ENCODE measurements at places on chromosomes 3 and 15.

DNA sequence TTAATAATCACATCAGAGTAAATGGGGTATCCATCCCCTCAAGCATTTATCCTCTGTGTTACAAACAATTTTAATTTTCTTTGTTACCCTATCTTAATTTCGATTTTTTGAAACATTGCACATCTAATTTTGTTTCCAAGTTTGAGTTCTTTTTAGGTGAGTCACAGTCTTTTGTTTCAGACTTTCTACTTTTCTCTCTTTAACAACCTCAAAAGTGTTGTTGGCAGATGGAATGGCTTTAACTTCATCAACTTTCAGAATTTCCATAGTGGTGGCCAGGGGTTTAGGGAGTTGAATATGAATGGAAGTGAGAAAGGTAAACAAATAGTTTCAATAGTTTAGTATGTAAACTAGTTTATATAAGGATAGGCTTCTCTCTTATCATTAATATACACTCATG, 223.0 kb upstream of the MLF1 start:
- no peak for DNase-seq

- no peak for DNase-seq
These were observed 25.2 kb downstream of the ABHD2 start for GRCh38 chr15:89113296-89114024.

- no peak for DNase-seq
These were observed 64.2 kb downstream of the ISG20 start for GRCh38 chr15:88702983-88703382.

GRCh38 chr3:156772588-156773206, 53.5 kb upstream of the LEKR1 start:
- no peak for DNase-seq

- DNase-seq: no peak
These were observed 246.2 kb upstream of the MCTP2 start for GRCh38 chr15:93985176-93985575.

- no peak for DNase-seq
These were observed at the start of gene SYNM for GRCh38 chr15:99104788-99105513. Gene SYNM (plus strand): TSS chr15:99105080. CDS start chr15:99105200, 120 bp downstream.

DNA sequence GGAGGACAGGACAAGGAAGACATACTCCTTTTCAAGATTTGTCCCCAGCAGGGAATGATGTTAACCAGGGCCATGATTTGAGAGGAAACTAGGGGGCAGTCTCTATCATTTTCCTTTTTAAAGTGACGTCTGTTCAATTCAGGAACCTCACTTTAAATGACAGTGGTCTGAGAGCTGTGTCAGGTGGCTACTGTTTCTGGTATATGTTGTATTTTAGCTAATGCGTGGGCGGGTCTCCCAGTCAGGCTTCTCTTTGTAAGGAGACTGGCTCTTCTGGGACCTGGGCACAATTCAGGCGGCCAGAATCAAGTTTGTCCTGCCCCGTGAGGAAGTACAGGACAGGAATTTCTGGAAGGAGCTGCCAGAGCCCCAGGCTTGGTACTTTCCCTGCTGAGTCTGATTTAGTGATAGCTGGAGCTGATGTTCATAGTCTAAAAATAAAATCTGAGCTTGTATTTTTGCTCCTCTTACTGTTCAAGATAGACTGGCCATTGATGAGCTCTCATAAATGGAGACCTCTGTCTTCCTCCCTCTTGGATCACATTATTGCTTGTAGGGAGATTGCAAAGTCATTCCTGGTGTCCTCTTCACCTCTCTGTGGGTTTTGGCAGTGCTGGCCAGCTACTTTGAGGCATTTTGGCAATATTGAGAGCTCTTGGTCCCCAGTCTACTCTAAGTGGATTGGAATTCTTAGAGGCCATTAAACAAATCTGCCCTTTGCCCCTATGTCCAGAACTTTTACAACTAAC, 25.6 kb downstream of the SQOR start:
- DNase-seq: no peak

DNA sequence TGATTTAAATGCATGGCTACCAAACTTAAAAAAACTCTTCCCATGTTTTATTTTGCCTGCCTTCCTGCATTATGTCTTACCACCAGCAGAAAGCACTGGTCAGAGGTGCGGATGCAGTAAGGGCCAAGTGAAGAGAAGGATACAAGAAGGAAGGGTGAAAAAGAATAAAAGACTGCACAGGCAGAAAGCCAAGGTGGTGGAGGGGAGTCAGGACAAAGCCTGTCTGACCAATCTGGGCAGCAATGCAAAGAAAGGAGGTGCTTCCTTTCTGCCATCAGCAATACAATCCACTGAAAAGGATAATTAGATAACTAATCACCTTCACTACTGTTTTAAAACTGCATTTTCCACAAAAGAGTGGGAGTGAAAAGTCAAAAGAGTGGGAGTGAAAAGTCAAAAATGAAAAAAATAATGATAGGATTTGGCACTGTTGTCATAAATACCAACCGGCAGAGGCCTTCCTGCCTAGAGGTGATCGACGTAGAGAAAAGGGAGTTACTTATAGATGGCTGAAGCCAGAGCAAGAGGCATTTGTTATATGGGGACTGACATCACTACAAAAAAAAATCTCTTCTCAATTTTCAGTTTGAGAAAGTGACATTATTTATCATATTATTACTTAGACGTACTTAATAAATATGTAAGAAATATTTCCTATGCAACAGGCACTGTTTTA, 385.3 kb downstream of the TBC1D5 start:
- no peak for DNase-seq

GRCh38 chr3:57015350-57015729, 45.1 kb upstream of the SPATA12 start:
- no peak for DNase-seq

DNA sequence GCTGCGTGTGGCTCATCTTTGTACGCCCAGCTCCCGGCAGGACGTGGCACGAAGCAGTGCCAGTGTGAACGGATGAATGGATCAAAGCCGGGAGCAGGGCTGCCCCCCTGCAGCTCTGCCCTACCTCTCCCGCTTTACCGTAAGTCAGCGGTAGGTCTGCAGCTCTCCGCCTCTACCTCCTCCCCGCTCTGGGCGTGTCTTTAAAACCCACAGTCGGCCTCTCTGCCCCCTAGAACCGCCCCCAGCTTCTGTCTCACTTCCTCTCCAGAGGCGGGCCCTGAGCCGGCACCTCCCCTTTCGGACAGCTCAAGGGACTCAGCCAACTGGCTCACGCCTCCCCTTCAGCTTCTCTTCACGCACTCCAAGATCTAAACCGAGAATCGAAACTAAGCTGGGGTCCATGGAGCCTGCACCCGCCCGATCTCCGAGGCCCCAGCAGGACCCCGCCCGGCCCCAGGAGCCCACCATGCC, at the start of gene PML:
Gene PML, plus strand, starts transcription at position 304 of the 471 bp plus-strand sequence. Its CDS starts 97 bp downstream, at position 401.
- peak; percentile 88 for DNase-seq

DNA sequence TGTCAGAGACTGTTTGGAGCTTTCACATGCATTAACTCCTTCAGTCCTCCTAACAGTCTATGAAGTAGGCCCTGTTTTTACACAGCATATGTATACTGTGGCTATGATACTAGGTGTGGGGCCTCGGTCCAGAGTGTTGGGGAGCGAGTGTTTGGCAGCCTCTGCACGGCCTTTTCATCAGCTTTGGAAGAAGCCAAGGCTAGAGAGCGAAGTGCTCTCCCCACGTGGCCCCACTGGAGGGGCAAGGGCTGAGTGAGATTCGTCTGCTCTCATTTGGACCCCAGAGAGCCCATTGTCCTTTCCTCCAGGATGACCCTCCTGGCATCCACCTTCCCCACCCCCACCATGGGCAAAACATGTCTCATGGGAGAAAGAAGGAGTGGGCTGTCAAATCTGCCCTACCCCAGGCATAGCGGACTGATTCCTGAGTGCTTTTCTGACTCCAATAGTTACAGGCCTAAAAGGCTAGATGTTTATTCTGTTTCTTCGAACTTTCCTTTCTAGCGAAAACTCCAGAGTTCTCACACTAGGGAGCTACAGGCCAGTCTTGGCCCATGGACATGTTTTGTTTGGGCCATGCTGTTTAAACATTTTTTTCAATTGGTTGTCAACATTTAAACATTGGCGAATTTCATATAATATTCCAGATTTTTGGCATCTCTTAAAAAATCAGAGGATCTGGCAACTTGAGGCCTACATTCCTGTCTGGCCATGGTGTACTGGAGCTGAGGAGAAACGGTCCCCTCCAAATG, 76.0 kb downstream of the EEFSEC start:
- no peak for DNase-seq

GRCh38 chr3:87167628-87168456, 59.3 kb upstream of the CHMP2B start:
- no peak for DNase-seq

DNA sequence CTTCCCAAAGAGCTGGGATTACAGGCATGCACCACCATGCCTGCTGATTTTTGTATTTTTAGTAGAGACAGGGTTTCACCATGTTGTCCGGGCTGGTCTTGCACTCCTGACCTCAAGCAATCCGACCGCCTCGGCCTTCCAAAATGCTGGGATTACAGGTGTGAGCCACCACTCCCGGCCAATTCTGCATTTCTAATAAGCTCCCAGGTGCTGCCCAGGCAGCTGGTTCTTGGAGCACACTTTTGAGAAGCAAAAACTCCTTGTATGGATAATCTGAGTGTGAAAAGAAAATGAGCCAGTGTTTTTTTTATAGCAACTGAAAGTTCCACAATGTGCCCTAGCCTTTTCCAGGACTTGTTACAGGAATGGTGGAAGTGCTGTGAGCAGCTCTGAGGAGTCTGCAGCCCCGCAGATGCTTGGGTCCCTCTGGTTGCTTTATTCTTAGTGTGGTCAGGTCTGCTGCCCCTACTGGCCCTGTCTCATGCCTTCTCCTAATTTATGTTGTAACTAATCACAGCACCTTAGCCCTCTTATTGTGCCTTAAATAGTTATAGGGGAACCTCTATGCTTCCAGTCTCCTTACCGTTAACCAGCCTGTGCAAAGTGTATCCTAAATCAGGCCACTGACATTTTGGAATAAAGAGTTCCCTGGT, 13.5 kb upstream of the KCNAB1 start:
- no peak for DNase-seq

DNA sequence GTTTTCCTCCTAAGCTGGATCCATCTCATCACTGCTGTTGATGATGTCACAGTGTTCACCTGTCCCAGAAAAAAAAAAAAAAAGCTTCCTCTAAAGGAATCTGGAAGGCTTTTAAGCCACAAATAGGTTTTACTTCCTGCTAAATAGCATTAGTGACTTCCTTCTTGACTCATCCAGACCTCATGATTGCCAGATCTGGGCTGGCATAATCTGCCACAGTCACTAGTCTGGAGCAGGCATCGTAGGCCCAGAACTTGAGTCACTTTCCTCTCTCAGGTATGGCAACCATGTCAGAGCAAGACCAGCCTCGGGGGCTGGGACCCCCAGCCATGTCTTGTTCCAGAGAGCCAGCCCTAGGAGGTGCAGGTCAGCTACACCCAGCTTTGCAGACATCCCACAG, 266.5 kb upstream of the CADM2 start:
- DNase-seq: no peak

DNA sequence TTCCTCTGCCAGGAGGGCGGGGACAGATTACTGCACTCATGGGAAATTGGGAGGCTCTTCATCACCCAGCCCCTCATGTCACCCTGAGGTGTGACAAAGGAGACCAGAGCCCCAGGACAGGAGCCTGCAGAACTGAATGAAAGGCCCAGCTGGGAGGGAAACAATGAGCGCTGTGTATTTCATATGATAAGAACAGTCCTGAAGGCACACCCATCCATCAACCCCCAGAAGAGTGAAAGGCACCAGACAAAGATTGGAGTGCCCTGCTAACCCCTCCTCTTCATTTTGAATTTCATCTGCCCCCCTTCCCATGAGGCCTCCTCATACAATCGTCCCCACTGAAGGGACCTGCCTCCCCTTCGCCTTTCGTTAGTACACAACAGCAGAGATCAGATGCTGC, 160.0 kb upstream of the PRICKLE2 start:
- DNase-seq: no peak

DNA sequence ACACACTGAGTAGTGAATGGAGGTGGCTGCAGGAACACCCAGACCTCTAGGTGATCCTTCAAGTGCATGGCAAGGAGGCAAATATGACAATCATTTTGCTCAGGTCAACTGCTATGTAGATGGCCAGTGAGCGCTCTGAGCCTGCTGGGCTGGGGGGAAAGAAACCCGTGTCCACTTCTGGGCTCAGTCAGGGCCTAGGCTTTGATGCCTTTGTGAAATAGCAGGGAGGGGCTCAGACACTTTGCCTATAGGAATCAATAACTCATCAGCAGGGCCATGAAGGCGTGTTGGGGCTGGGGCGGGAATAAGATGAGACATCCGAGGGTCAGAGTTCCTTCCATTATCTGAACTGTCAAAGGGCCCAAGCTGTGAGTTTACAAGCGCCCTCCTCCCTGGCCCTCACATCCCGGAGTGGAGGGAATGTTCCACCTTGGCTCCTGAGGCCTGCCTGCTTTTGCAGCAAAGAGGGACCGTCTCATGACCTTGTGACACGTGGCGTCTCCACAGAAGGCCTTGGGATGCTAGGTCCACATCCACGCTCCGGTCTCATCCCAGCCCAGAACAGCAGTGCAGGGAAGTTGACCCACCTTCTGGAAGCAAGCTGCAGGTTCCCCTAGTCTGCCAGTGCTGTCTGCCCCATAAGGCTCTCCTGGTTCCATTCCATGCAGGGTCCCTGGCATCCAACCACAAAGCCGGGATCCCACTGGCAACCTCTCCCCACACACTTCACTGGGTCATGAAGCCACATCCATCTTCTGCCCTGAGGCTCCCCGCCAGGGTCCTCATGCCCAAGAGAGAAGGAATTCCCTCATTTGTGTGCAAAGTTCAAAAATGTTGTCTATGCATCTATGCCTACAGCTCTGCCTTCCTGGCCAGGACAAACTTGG, 78.4 kb downstream of the CHSY1 start:
- DNase-seq: no peak

DNA sequence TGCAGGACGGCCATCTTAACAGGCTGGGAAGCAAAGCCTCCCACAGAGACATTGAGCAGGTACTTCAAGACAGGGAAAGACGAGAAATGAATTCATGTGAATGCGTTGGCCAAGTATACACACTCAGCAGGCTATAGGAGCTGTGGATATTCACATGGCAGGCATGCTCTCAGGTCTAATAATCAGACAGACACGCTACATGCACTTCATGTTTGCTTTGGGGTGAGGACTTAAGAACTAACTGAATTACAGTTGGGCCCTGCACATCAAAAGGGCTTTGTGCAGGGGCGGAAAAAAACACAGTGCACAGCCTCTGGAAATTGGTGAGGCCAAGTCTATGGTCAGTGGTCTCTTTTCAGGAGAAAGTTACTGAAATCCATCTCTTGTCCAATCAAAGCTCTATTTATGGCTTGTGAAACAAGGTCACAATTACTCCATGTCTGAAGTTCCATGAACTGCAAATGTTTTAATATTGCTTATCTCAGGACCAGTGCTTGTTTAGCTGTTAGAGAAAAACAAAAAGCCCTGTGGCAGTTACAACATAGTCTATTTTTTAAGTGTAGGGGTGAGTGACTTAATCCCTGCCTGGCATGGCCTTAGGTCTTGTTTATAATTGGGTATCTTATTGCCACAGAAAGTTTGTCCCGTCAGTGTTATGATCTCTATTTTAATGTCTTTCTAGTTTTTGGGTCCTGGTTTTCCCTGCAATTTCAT, 100.6 kb upstream of the GOLGA6L6 start:
- DNase-seq: no peak
